Hematopoietic multipotent progenitor cell treated with erythropoietin and hydrocortisone succinate and interleukin-3 and kit ligand, for 15 days (in vitro differentiated cells): ENCODE measurements at places on chromosomes 4 and X.

DNA sequence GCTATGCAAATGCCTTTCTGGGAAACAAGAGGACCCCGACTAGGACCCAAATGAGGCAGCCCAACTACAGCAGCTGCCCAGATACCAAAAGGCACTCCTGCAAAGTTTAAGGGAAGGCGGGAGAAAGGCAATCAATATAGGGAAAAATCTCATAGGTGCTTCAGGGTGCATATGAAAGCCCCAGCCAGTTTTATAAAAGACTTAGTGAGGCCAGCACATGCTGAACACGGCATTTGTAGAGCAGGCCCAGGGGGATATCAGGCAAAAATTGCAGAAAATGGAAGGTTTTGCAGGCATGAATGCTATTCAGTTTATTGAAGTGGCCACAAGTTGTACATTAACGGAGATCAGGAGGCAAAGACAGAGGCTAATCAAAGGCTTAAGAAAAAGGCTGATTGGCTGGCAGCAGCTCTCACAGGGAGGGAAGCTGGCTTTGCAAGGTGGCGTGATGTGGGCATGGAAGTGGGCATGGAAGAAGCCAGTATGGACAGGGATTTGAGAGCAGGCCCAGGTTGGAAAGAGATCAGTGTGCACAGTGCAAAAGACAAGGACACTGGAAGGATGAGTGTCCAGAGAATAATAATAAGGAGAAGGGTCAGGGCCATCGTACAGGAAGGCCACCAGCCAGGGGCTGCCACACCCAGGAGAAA, 37.7 kb upstream of the UGT2B7 start:
- DNase-seq, result no peak

GRCh38 chr4:89913623-89914022, 19.0 kb downstream of the MMRN1 start:
- no peak for DNase-seq

DNA sequence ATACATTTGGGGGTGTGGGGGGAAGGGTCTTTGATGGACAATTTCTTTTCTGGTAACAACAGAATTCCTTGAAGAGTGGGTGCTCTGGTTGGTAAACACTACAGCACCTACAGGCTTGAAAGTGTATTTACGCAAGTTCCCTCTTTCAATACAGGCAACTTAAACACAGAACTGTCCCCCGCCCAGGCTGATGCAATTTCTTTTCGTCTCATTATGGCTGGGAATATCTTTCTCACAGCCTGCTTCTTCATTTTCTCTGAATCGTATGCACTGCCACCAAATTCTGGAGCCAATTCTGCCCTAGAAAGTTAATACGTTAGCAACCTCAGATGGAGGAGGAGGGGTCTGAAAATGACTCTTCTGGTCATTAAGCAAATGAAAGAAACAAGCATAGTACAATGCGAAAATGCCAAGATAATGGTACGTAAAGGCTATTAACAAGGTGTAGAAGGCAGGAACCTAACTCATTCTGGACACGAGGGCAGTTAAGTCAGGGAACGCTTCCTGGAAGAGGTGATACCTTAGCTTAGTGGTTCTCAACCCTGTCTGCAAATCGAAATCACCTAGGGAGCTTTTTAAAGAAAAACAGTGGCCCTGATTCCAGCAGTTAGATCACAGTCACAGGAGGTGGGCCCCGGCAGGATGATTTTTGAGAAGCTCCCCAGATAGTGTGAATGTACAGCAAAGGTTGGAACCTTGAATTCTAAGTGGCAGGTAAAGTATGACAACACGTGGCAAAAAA, 1.0 kb downstream of the AGA start:
- DNase-seq, result peak; percentile 65

DNA sequence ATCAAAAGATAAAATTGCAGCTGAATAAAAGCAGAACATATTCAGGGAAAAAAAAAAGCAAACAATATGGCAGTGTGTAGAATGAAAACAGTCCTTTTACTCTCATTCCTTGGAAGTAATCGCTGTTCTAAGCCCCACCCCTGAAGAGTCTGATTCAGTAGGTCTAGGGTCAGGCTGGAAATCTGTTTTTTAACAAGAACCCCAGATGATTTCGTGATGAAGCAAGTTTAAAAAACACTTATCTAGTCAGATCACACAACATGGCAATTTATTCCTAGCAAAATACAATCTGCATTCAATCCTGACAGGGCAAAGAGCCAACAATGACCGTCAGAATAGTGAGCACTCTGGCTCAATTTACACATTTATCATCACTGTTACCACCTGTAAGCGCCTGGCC, 16.1 kb downstream of the FAM120C start:
- DNase-seq, result no peak

DNA sequence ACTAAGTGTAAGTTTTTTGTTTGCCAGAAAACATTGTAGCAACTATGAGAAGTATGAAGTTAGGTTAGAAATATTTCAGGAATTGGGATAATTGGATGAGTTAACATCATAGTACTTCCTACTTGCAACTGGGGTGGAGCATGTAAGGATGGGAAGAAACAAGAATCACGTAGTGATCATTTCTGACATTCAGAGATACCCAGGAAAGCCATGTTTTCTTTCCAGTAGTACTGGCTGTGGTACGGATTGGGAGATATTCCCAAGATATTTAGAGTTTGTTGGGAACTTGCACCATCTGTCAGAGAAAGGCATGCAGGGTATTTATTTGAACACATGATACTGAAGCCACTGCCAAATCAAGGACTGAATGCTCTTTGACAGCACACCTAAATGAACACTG, 87.6 kb upstream of the SLC4A4 start:
- no peak for DNase-seq
